ENCODE measurements at places on chromosomes 4 and X.

GRCh38 chrX:72025236-72025770 is 106.4 kb downstream of the RTL5 start:
- DNase-seq: no peak

DNA sequence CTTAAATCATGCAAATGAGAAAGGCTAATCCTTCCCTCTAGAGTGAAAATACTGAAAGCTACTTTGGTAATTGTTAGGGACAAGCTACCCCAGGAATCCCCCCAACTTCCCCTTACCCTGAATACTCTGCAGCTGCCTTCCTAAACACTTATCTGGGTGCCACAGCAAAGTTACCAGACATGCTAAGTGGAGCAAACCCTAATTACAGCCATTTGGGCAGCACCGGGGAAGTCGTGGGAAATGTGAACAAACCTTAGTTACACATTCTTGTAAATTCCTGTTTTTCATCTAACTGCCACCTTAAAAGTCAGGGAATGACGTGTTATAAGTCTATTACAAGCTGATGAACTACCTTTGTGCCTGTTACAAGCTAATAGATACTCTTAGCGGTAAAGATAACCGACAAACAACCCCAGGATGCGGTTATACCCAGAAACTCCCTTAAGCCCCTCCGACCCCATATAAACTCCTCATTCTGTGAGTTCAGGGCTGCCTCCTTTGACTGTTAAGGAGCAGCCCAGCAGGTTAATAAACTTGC is 66.0 kb upstream of the PLAC8 start:
- DNase-seq: no peak

GRCh38 chrX:38192007-38192810 is 28.5 kb downstream of the SRPX start:
- no peak for DNase-seq

DNA sequence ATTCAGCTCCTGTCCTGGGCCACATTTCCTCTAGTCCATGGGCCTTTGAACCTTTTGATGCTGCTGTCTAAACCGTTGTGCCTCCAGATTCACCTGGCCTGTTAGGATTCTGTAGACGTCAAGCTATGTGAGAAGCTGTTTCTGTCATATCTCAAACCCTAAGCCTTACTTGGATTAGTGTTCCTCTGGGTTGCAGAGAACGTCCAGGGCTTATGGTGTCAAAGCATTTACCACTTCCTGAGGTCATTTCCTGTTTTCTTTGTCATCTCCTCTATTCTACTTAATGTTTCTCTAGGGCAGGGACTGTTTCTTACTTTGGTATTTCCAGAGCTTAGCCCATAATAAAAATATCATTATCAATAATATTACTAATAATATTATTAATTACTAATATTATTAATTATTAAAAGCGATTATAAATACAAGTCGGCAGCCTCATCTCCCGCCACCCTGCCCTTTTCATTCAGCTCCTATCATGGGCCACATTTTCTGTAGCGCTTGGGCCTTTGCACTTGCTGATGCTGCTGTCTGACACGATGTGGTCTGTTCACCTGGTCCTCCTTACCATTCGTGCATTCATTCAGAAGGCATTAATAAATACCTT is 19.1 kb downstream of the PRIMPOL start:
- no peak for DNase-seq

DNA sequence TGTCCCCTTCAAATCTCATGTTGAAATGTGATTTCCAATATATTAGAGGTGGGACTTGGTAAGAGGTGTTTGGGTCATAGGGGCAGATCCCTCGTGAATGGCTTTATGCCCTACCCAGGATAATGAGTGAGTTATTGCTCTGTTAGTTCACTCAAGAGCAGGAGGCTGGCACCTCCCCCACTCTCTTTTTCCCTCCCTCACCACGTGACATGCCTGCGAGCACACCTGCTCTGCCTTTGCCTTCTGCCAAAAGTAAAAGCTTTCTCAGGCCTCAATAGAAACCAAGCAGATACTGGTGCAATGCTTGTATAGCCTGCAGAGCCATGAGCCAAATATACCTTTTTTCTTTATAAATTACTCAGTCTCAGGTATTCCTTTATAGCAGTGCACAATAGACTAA is 286.3 kb upstream of the UGT8 start:
- no peak for DNase-seq

DNA sequence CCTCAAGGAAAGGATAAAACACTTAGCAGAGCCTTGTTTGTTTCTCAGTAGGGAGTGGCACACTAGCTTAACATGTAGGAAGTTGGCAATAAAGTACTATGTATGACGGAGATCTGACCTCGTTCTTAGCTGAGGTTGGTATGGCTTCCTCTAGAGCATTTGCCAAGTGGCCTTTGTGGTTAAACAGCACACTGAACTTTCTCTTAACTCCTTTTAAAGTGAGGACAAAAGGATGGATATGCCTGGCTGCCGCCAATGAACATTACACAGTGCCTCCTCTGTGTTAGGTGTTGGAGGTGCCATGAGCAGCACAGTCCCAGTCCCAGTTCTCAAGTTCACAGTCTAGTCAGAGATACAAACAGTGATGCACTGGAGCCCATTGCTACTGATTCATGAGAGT is 54.4 kb downstream of the VGLL1 start:
- DNase-seq: no peak

- no peak for DNase-seq
Observed at GRCh38 chr4:175646802-175647201, 165.3 kb downstream of the GPM6A start.

DNA sequence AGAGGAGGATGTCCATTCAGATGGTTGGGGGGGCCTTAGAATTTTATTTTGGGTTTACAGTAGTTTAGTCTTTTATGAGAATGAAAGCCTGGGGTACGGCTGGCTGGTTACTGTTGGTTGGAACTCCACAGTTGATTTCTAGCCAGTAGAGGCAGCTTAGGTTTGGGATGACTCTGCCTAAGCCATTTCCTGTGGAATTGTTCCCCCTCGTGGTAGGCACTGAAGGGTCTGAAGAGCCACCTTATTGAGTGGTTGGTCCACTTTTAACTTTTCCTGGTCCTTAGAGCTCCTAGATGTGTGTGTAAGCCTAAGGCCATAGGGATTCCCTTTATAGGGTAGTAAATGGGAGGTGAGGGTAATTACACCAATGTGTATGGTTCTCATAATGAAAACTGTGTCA is 19.7 kb downstream of the SPIN3 start:
- DNase-seq: no peak

DNA sequence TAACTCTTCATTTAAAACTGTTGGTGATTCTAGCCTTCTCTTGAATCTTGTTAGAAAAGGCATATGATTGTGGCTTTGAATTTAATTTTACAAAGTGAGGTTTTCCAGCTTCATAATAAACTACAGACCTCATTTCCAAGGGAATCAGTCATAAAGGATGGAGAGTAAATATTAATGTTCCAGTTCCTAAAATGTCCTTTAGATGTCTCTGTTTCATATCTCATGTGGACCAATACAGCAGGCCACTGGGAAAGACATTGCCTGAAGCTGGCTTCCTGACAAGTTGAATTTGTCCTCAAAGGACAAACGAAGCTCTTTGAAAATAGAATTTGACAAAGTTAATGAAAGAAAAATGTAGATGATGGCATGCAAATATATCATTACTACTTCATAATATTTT is 125.4 kb downstream of the ZNF330 start:
- DNase-seq: no peak

GRCh38 chrX:116272861-116273260 is 102.3 kb downstream of the AGTR2 start:
- DNase-seq: no peak

GRCh38 chrX:27309406-27309805 is 153.7 kb downstream of the PPP4R3C start:
- DNase-seq: no peak

GRCh38 chrX:150298841-150299551 is 64.1 kb upstream of the MAMLD1 start:
- no peak for DNase-seq

- no peak for DNase-seq
Observed at GRCh38 chr4:120821029-120821428, 101.5 kb downstream of the PRDM5 start.

DNA sequence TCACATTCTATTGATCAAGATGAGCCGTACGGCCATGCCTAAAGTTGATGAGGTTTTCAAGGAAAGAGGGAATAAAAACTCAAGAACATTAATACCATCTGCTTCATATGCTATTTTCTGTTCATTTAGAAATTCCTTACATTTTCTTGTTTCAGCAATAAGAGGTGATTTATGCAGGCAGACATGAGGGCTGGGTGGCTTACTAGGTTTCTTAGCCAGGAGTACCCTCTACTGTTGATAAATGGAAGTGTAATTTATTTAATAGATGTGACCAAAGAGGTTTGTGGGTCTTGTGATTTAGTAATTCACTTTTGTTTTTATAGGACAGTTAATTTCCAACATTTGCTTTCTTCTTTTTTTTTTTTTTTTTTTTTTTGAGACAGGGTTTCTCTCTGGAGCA is 6.4 kb upstream of the SMIM9 start:
- no peak for DNase-seq
